NCI-H2081 (cell line): ENCODE measurements at places on chromosomes 3 and 15.

DNA sequence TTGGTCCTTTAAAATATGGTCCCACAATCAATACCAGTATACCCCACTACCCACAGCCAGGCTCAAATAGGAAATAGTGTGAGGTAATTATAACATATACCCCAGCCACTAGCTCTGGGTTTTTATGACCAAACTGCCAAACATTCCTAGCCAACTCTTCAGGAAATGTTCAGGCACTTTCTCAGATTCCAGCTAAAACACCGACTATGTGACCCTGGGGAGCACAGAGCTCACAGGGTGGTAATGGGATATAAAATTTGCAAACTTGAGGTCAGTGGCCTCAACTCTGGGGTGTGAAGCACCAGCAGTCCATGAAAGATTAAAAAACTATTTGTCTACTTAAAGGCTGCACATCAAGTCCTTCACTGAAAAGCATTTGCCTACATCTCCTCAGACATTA is 12.9 kb downstream of the FBN1 start:
- DNase-seq: no peak

DNA sequence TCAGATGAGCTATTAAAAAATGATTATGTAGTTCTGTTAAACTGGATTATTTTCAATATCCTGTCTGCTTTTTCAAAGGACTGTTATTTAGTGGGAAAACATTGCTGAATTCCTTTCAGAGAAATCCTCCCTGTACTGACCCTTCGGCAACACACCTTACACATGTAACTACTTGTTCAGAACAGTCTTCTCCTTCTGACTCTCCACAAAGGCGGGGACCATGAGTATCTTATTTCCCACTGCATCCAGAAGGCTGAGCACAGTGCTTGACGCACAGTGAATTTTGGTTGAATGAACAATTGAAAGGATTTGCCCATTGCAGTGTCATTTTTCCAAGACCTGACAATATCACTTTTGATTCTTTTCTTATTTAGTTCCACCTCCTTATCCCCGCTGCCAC is 23.1 kb upstream of the CFAP161 start:
- DNase-seq: no peak

DNA sequence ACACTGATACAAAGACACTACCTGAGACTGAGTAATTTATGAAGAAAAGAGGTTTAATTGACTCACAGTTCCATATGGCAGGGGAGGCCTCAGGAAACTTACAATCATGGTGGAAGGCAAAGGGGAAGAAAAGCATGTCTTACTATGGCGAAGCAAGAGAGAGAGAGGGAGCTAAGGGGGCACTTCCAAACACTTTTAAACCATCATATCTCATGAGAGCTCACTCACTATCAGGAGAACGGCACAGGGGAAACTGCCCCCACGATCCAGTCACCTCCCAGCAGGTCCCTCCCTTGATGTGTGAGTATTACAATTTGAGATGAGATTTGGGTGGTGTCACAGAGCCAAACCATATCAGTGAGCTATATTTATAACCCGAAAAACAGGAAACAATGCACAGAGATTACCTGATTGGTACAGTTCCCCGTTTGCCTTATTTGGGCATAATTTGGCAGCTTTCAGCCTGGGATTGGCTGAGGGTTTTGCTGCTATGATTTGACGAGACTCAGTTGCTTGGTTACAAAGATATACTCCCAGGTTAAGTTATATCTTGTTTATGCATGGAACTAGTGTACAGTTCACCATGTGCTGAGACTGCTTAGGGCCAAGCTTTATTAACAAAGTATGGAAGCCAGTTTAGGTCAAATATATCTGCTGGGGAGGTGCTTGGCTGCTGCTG is 184.2 kb downstream of the NR2F2 start:
- DNase-seq: no peak

- DNase-seq: no peak
These were observed 2.3 kb upstream of the ADPGK start for GRCh38 chr15:72785841-72786240.

DNA sequence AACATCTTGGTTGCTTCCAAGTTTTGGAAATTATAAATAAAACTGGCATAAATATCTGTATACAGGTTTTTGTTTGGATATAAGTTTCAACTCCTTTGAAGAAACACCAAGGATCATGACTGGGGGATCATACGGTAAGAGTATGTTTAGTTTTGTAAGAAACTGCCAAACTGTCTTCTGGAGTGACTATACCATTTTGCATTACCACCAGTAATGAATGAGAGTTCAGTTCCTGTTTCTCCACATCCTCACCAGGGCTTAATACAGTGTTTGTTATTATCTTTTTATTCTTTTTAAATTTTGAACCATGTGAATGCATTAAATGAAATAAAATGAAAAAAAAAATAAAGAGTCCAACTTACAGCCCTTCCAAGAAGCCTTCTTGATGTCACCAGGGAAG is 3.7 kb upstream of the ANKUB1 start:
- DNase-seq: no peak

DNA sequence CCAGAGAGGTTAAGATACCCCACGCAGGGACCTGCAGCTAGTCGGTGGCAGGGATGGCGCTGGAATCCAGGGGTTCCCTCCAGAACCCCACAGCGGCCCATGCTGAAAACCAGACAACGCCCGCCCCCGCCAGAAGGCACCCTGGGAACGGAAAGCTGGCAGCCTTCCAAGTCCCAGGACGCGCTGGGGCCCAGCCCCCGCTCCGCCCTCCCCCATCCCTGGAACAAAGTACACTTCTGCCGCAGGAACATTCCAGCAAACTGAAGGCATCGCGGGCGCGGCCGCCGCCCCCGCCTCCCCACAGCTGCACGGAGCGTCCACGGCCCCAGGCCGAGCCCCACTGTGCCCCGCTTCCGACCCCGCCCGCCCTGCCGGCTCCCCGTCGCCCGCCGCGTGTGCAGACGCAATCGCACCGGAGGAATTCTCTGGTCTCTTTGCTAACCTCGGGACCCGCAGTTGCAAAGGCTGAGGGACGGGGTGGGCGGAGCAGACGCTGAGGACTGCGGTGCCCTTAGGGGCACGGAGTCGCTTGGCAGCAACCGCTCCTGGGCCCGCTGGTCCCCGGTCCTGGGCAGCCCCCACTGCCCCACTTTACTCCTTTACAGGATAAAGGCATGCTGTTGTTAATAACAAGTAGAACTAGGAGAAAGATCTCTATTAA is 44.8 kb upstream of the RNU6-1 start:
- no peak for DNase-seq

GRCh38 chr15:82122746-82123400 is 77.1 kb upstream of the MEX3B start:
- DNase-seq: no peak

- DNase-seq: no peak
These were observed 58.4 kb upstream of the ATP2C1 start for GRCh38 chr3:130835483-130835882.

- DNase-seq: no peak
These were observed 70.1 kb downstream of the CD200 start for GRCh38 chr3:112403103-112403502.

- DNase-seq: no peak
These were observed 26.5 kb upstream of the ACTC1 start for GRCh38 chr15:34821831-34822230.

- DNase-seq: no peak
These were observed 189.9 kb downstream of the VGLL3 start for GRCh38 chr3:86801066-86801465.

GRCh38 chr3:172177046-172177445 is 137.7 kb downstream of the FNDC3B start:
- DNase-seq: no peak

- DNase-seq: peak; percentile 79
These were observed 69.5 kb upstream of the VEPH1 start for GRCh38 chr3:157572559-157573270.

- no peak for DNase-seq
These were observed 98.7 kb upstream of the BFSP2 start for GRCh38 chr3:133301194-133301593.

DNA sequence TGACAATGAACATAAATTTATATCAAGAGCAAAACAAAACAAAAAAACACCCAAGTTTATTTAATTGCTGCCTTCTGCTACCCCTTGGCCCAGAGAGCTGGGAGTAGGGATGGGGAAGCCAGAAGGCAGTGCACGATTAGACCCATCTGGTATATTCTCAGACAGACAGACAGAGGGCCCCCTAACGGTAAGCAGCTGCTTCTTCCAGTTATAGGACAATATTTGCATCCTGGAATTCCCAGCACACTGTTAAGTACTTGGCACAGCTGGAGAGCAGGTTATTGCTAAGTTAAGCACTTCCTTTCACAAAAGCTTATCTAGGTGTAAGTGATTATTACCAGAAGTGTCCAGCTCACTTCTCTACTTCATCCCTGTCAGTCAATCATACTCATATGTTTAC is 39.3 kb downstream of the C2CD4B start:
- DNase-seq: peak; percentile 17

- DNase-seq: peak; percentile 27
These were observed at the start of gene LARP6 for GRCh38 chr15:70853973-70854665. TSS of gene LARP6 (minus strand) at chr15:70854157. CDS start at chr15:70854088, 69 bp downstream.

GRCh38 chr15:69729167-69729748 is 276.6 kb downstream of the RPLP1 start:
- no peak for DNase-seq

DNA sequence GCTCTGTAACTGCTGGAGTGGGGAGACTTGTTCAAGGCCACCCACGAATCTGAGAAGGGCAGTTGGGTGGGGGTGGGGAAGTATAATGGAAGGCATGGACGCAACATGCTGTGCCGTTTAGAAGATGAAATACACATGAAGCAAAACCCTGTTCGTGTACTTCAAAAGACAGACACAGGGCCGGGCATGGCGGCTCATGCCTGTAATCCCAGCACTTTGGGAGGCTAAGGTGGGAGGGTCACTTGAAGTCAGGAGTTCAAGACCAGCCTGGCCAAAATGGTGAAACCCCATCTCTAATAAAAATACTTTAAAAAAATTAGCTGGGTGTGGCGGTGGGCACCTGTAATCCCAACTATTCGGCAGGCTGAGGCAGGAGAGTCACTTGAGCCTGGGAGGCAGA is 36.9 kb upstream of the SFMBT1 start:
- no peak for DNase-seq

DNA sequence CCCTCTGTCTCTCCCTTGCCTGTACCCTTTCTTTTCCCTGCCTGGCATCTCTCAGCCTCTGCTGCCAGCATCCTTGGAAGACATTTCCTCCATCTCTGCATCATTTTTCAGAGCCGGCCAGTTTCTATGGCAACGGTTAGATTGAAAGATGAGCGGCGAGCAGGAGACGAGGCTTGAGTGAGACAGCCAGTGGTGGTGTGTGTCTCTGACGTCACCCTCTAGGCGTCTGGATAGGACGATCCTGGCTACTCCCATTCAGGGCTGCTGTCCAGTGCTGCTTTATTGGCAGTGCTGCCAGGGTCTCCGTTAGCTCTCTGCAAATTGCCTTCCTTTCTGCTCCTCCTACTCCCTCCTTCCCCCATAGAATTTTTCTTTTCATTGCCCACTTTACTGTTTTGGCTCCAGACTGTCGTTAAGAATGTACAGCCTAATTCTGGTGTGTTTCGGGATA is 57.9 kb downstream of the TRAK1 start:
- no peak for DNase-seq

DNA sequence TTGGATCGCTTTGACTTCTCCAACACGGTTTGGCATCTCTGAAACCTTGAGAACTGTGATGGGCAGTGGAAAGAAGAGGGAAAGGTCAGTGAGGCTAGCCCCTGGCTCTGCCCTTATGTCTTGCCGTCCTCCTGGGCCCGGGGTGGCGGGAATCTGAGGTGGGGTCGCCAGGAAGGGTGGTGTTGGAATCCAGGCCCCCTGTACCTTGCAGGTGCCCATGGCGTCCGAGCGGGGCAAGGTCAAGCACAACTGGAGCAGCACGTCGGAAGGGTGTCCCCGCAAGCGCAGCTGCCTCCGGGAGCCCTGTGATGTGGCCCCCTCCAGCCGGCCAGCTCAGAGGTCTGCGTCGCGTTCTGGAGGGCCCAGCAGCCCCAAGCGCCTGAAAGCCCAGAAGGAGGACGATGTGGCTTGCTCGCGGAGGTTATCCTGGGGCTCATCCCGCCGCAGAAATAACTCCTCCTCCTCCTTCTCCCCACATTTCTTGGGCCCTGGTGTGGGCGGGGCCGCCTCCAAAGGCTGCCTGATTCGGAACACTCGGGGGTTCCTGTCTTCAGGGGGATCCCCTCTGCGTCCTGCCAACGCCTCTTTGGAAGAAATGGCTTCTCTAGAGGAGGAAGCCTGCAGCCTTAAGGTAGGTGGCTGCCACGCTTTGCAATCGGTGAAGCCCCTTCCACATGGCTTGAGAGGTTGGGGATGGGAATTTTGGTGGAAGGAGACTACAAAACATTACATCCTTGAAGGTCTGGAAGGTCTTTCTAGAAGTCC is 907 bp downstream of the TATDN2 start:
- DNase-seq: no peak

- DNase-seq: no peak
These were observed 1.9 kb downstream of the TF start for GRCh38 chr3:133747907-133748639.

DNA sequence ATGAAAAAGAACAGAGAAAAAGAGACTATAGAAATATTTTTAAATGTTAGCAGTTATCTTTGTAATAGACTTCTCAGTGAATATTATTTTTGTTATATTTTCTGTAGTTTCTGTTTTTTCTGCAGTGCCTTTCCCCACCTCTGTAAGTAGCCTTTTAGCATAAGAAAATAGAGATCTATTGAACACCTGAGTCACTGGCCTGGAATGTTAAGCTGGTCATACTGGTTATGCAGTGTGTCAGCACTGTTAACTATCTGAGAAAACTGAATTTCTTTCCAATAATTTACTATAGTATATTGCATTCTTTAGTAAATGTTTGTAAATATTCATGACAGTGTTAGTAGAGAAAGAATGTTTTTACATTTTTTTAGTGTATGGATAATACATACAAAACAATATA is 79.8 kb downstream of the NECTIN3 start:
- no peak for DNase-seq

DNA sequence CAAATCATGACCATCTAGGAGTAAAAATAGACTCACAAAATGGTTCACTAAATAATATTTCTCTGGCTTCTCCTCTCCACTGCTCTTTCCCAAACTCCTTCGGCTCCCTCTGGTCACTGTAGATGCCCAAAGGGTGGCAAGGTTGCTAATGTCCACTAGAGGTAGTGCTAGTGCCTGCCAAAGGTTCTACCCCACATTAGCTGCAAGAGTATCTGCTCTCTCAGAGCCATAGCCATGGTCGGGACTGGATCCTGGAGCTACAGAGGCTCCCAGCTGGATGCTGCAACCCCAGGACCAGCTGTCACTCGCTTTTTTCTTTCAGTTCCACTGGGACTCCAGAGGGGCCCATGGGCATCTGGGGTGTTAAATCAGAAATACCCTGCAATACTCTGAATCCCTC is 8.5 kb downstream of the HTR3D start:
- peak; percentile 60 for DNase-seq
